Stimulated activated CD4-positive, alpha-beta T cell treated with anti-CD3 and anti-CD28 coated beads, Interleukin-12 subunit alpha, Interleukin-12 subunit beta, amount 100 ng/mL, for 4 hours (primary cell): ENCODE measurements at places on chromosomes 16 and 17.

DNA sequence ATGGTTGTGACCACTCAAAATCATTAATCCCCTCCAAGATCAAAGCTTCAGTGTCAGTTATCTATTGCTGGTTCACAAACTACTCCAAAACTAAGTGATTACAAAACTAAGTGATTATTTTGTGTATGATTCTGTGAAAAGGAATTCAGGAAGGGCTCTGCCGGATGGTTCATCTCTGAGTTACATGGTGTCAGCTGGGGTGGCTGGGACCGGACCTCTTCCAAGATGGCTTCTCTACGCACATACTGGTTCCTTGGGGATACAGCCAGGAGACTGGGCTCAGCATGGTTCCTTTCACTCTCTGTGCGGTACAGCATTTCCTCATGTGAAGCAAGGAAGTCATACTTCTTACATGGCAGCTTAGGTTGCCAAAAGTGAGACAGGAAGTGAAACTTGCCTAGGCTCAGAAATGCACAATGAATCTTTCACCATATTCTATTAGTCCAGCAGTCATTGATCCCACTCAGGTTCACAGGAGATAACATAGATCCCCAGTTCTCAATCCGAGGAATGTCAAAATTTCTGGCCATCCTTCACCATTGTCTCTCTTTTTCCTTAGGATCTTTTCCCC, 97.9 kb upstream of the IRX6 start:
- DNase-seq, result no peak

GRCh38 chr17:5468075-5468473, 708 bp downstream of the DHX33 start:
- DNase-seq, result peak; percentile 24

DNA sequence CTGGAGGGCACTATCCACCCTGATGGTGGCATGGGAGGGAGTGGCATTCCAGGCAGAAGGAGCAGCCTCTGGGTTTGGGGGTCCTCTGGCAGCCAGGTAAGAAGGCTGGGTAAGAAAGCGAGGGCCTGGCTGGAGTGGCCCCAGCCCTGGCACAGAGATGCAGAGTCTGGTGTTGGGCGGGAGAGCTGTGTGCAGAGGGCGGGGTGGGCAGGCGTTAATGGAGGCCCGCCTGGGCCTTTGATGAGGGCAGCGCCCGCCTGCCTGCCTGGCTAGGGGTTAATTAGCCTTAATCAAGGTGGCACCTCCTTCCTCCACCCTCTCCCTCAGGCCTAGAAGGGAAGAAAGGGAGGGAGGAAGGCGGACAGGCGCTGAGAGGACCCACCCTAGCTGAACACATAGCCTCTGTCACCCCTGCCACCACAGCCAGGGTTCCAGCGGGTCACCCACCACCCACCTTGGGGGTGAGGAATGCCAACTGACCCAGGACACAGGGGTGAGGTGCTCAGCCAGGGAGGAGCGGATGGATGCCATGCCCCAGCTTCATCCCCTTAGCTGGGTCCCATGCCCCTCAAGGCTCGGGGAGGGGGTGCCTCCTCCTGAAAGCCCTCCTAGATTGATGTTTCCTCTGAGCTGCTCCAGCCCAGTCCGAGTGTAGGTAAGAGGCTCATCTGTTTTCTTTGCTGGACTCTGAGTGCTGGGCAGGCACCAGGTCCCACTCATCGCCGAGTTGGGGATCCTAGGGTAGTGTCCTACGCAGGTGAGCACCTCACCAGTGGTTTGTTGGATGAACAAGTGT, 13.4 kb upstream of the FAM83G start:
- no peak for DNase-seq

DNA sequence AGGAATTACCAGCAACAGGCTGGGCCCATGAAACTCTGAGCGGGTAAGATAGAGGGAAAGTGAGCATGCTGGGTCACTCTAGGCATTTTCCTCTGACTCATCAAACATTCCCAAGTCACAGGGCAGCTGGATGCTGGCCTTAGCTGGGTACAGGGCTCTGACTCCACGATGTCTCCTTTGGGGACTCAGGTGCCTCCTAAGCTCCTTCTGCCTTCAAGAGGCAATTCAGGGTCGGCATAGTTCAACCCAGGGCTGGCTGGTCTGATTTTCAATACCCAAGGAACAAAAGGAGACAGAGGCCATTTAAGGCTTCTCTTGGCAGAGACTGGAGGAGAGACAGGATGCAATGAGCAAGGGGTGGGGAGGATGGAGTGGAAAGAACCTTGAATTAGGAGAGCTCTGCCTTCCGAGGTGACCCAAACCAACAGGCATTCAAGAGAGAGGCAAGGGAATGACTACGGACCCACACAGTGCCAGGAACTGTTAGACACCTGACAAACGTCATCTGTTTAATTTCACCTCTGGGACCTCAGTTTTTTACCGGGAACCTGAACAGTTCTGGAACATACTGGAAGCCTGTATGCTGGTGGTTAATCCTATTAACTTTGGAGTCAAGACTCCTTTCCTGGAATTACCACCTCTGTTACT, 910 bp downstream of the WBP2 start:
- no peak for DNase-seq

- no peak for DNase-seq
Measured at GRCh38 chr16:82183004-82183397, 13.0 kb upstream of the MPHOSPH6 start.

- DNase-seq, result no peak
Measured at GRCh38 chr17:4074831-4075495, 67.9 kb downstream of the ZZEF1 start.

DNA sequence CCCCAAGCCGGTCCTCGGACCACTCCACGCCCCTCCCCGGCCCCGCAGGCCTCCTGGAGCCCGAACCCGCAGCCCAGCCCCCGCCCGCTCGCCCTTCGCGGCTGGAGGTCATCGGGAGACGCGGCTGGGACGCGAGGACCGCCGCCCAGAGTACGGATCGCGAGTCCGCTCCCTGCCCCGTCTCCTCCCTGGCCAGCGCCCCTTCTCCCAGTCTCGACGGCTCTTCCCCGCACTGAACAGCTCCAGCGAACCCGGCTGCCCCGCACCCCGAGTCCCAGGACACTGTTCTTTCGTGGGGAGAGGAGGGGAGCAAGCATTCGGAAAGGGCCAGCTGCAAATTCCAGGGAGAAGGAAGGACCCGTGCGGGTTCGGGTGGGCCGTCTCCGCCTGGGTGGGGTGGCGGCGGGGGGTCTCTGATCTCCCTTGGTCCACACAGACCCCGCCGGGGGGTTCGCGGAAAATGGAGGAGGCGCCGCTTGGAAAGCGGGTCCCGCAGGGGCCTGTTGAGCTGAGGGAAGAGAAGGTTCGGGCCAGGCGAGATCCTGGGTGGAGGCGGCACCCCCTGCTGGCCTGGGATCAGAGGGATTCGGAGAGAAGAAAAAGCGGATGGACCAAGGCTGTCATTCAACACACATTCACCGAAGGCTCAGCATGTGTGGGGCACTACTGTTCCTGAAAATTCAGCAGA, 632 bp upstream of the RTN4RL1 start:
- DNase-seq, result no peak

DNA sequence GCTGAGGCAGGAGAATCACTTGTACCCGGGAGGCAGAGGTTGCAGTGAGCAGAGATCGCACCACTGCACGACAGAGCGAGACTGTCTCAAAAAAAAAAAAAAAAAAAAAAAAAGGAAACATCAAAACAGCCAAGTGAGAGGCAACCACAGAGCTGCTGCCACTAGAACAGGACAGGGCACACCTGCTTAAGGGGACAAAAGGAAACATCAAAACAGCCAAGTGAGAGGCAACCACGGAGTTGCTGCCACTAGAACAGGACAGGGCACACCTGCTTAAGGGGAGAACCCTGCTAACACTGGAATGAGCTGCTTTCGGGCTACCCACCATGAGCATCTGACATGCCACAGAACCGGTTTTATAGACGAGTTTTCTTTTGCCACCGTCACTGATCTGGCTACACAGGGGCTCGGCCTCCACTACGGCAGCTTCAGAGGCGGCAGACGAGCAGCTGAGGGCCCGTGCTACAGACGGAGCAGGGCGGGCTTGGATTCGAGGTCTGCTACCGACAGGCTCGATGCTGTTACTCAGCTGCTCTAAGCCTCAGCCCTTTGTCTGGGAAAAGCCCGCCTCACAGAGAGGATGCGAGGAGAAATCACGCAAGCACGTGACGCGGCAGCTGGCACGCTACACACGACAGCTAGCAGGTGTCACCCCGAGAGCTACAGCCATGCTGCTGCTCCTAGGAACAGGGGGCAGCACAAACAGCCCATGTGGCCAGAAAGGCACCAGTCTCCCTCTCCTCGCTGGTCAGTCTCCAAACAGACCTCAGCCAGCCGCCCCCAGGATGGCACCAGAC, 2.0 kb downstream of the P4HB start:
- no peak for DNase-seq

GRCh38 chr16:2092256-2092620, 43.5 kb downstream of the PKD1 start:
- no peak for DNase-seq

DNA sequence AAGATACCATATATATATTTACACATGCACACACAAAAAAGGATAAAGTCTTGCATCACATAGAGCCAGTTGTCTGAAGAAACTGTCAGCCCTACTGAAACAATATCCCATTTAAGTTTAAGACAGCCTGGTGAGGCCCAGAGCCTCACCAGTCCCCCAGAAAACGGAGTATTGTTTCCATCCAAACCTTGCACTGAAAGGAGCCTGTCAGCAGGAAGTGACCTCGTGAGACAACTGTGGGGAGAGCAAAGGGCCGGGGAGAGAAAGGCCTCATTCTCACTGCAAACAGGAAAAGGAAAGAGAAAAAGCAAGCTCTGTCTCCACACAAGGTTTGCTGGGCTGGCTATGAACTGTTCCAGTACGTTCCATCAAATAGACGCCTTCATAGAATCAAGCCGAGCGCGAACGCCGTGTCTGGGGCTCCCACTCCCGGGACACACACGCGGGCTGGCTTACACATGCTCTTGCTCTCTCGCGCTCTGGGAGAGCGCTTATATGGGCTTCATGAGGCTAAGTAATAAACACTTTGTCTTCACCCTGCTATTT, 44.4 kb upstream of the ZFHX3 start:
- DNase-seq, result no peak

GRCh38 chr17:78555746-78556401, 21.3 kb downstream of the DNAH17 start:
- DNase-seq, result no peak

- DNase-seq, result no peak
Measured at GRCh38 chr16:88763502-88764053, 21.4 kb downstream of the PIEZO1 start.

GRCh38 chr16:3087243-3088235, 11.6 kb downstream of the ZSCAN10 start:
- no peak for DNase-seq

DNA sequence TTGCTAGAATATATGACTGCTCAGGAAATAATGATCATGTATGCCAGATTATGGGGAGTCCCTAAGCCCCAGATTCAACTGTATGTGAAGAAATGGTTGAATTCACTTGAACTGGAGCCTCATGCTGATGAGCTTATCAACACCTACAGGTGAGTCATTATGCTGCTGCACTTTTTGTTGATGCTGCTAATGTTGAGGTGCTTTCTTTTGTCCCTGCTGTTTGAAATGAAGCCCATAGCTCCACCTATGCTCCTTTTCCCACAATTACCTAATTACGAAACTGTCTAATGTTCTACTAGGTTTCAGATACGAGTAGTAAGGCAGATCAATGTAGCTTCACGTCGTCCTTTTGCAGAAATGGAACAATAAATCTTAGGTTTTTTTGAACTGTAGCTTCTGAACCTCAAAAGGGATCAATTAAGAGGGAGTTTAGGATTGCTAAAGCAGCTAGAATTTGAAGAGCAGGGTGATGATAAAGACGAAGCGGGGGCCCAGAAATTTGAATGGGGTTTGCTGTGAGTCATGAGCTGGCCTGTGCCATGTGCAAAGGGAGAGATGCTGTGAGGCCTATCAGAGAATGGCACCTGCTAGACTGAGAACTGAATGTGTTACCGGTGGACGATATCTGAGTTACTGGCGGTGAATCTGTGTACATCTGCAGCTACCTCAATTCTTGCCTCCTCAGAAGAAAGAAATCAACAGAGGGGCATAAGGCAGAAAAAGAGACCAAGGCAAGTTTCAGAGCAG, 6.1 kb upstream of the UQCRC2 start:
- DNase-seq, result no peak

- DNase-seq, result no peak
Measured at GRCh38 chr17:45836047-45837044, 8.3 kb upstream of the SPPL2C start.

DNA sequence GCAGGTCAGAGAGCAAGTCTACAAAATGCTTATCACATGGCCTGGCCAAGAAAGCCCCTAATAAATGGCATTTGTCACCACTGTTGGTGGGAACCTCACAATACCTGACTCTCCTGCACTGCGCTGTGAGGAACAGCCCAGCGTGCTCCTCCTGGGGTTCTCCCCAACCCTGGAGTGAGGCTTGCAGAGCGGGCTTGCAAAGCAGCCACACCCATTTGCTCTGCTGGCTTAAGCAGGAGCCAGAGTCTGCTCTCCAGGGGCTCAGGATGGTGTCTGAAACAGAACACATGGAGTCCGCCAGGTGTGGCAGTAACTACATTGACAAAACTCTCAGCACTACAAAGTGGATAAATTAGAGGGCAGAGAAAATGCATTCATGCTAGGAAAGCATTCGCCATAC, 331.0 kb upstream of the CCL2 start:
- DNase-seq, result no peak

GRCh38 chr16:68954911-68955635, 111.7 kb downstream of the TANGO6 start:
- no peak for DNase-seq

GRCh38 chr17:55053855-55054254, 85.3 kb downstream of the STXBP4 start:
- no peak for DNase-seq

GRCh38 chr16:11046382-11046931, 102.1 kb downstream of the CLEC16A start:
- DNase-seq, result no peak

DNA sequence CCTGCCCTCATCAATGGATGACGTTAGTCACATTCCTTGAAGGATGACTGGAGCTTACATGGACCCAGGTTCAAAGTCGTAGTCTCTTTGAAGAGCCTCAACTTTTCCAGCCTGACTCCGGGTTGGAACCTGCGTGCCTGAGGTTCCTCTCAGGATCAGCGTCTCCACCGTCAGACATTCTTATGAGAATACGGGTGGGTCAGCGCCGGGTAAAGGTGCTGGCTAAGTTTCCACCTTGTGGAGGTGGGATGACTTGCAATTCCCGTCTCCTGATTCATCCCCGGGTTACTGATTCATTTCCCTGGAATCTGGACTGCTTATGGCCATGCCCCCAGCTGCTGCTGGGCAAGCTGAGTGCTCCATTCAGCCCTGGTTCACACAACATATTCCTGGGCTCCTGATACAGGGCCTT, 38.9 kb upstream of the CMIP start:
- no peak for DNase-seq

- no peak for DNase-seq
Measured at GRCh38 chr17:32283745-32284201, 18.1 kb downstream of the RHBDL3 start.

GRCh38 chr17:35345926-35346771, 27.3 kb downstream of the SLFN11 start:
- peak; percentile 13 for DNase-seq

- no peak for DNase-seq
Measured at GRCh38 chr17:12627177-12627629, 38.5 kb upstream of the MYOCD start.

GRCh38 chr17:53032861-53033271, 789.9 kb upstream of the KIF2B start:
- no peak for DNase-seq

- DNase-seq, result no peak
Measured at GRCh38 chr16:314795-315299, 31.9 kb downstream of the PDIA2 start.

GRCh38 chr17:38585056-38585917, 20.5 kb downstream of the SRCIN1 start:
- DNase-seq, result no peak

GRCh38 chr17:82019690-82020571, 2.7 kb downstream of the CENPX start:
- DNase-seq, result peak; percentile 69

- DNase-seq, result peak; percentile 67
Measured at GRCh38 chr17:29567554-29568330, 759 bp upstream of the TP53I13 start.
